ENCODE measurements at places on chromosomes 12 and 14. TPM values are rescaled to one million over a fixed set of nuclear protein-coding genes. Genes with fewer than 3 reads are reported as not detected.

DNA sequence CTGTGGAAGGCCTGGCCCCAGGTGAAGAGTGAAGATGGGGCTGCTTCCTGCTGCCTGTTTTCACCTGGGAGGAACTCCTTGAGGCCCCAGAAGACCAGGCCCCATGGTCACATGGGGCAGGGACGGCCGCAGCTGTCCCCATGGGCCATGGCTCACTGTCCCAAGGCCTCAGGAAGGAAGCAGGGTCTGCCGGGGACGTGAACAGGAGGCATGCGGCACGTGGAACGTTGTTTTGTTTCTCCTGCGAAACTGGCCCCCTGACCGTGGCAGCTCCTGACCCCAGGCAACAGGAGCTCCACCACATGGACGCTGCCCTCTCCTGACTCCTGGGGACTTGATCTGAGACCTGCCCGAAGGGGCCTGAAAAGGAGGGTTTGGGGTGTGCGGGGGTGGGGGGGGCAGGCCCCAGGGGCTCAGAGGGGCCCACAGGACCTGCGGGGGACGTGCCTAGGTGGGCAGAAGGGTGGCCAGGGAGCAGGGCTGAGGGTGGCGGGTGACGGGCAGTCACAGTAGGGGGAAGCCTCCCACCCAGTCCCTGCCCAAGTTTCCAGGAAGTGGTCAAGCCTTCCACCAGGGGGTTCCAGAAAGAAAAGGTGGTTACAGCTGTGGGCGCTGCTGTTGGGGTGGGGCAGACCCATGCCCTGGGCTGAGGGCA, 41.4 kb downstream of the LRCOL1 start:
- H3K36me3 ChIP-seq, result no peaks in the 10 kb centered on the region
- no peaks in the 10 kb centered on the region for H3K4me1 ChIP-seq
- no peak overlapping the region for H3K4me3 ChIP-seq
- H3K27ac ChIP-seq, result no peak overlapping the region
- no peak for DNase-seq

DNA sequence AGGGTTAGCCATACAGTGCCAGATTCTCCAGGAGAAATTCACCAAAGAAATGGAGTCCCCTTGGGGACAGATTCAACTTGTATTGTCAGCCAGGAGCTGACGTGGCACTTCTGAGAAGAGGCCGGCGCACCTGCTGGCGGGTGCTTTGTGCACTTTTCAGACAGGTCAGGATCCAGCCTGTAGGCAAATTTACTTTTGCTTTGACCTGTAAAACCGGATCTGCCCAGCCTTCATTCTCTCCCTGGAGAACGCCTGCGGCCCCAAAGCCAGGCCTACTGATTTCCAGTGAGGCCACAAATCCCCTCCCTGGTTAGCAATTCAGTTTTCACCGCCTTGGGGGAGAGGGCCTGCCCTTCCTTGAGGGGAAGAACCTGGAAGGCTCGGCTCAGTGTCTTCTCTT, 17.4 kb downstream of the P2RX4 start:
- no peaks in the 10 kb centered on the region for H3K27me3 ChIP-seq
- no peak overlapping the region for H3K4me3 ChIP-seq
- no peak for DNase-seq
- H3K4me1 ChIP-seq, result peaks cover 46% of the 10 kb centered on the region
- peaks cover 36% of the 10 kb centered on the region for H3K36me3 ChIP-seq

DNA sequence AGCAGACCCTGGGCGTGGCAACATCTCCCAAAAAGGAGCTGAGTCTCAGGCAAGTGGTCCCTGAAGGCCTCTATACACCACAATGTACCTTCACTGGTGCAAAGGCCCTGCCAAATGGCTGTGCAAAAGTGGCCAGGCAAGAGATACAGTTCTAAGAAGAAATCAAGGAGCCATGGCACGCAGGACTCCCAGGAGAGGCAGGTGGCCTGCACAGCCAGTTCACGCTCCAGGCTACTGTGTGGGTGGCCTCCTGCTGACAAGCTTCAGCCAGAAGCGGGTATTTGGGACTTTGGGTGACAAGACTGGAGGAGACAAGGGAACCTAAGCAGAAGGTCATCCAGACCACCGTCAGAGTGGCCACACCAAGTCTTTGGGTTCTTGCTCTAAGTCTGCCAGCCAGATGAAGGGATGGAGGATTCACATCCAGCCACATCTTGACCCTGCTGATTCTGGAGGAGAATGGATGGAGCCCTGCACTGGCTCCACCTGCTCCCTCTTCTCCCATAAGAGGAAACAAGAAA, 20.5 kb upstream of the ZFP36L1 start:
- peaks cover 30% of the 10 kb centered on the region for H3K4me1 ChIP-seq
- H3K27me3 ChIP-seq, result no peaks in the 10 kb centered on the region
- H3K36me3 ChIP-seq, result peaks cover 1% of the 10 kb centered on the region
- H3K27ac ChIP-seq, result peak overlapping the region; percentile 89
- no peak for DNase-seq

GRCh38 chr12:3319723-3320492, 171.1 kb upstream of the PRMT8 start:
- H3K27me3 ChIP-seq, result peaks cover 3% of the 10 kb centered on the region
- no peaks in the 10 kb centered on the region for H3K36me3 ChIP-seq
- no peak overlapping the region for H3K27ac ChIP-seq
- no peaks in the 10 kb centered on the region for H3K4me1 ChIP-seq
- no peak overlapping the region for H3K4me3 ChIP-seq
- DNase-seq, result no peak

- H3K27me3 ChIP-seq, result peaks cover 29% of the 10 kb centered on the region
- no peak overlapping the region for H3K4me3 ChIP-seq
- no peak overlapping the region for H3K27ac ChIP-seq
Measured at GRCh38 chr12:132595183-132595582, 15.2 kb downstream of the LRCOL1 start.

GRCh38 chr12:92019491-92020277, 126.0 kb downstream of the BTG1 start:
- H3K27me3 ChIP-seq, result no peaks in the 10 kb centered on the region
- H3K27ac ChIP-seq, result no peak overlapping the region
- H3K4me1 ChIP-seq, result peaks cover 6% of the 10 kb centered on the region
- no peak for DNase-seq

DNA sequence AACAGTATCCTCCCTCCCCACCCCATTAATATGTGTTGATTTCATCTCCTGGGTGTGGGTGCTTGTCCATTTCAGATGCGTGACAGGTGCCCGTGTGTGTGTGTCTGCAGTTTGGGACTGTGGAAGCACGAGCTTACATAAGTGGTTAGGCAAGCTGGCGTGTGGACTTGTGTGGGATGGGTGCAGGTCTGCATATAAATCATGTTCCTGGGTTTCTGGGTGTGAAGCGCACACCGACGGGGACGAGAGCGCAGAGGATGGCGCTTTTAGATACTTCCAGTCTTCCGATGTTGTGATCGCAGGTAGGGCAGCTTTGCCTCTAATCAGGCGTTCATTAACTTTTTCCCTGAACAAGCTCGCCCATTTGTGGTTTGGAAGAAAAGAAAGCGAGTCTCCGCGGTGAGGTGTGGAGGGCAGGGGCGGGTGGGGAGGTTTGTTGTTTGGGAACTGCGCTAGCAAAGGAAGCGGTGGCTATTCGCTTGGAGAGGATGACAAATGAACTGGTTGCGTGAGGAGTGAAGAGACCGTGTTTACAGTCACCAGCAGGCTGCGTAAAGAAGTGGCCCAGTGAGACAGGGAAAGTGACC, 865 bp downstream of the RGS6 start:
- no peak for DNase-seq
- no peaks in the 10 kb centered on the region for H3K36me3 ChIP-seq
- peaks cover 11% of the 10 kb centered on the region for H3K4me1 ChIP-seq
- peaks cover 62% of the 10 kb centered on the region for H3K27me3 ChIP-seq
- peak overlapping the region; percentile 65 for H3K4me3 ChIP-seq
- no peak overlapping the region for H3K27ac ChIP-seq

DNA sequence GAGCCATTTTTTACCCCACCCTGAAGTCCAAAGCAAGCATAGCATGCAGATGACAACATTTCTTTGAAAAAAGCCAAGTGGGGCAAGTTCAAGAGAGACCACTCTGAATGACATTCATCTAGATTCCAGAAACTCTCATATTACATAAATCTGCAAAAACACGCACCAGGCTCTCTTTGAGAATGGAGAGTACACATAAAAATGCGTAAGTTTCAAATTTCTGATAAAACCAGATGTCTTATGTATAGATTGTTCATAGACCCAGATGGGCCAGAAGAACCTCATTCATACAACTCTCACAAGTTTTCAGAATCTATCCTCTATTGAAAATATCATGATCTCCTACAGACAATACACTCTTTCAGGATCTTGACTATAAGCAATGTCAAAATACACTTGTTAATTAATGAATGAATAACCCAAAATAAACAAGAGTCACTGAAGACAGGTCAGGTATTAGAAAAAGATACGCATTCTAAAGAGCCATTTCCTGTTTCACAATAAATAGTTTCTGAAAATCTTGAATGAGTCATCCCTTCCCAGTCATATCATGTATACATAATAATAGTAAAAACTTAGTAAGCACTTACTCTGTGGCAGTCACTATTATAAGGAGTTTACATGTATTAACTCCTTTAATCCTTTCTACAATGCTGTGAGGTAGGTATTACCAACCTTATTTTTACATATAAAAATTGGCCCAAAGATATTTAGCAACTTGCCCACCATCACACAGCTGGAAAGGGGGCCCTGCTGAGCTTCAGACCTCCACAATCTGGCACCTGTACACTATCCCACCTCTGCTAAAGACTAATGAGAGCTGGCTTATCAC, 72.0 kb downstream of the PPP2R5E start:
- peak overlapping the region; percentile 58 for H3K27ac ChIP-seq
- peaks cover 34% of the 10 kb centered on the region for H3K4me1 ChIP-seq
- H3K36me3 ChIP-seq, result peaks cover 1% of the 10 kb centered on the region
- no peak for DNase-seq

- H3K36me3 ChIP-seq, result no peaks in the 10 kb centered on the region
- no peaks in the 10 kb centered on the region for H3K4me1 ChIP-seq
- no peak overlapping the region for H3K27ac ChIP-seq
- DNase-seq, result no peak
- H3K4me3 ChIP-seq, result no peak overlapping the region
- no peaks in the 10 kb centered on the region for H3K27me3 ChIP-seq
Measured at GRCh38 chr14:79412822-79413221, 798.5 kb downstream of the DIO2 start.

GRCh38 chr12:12870465-12870864, 20.9 kb upstream of the GPRC5A start:
- no peaks in the 10 kb centered on the region for H3K36me3 ChIP-seq
- H3K27ac ChIP-seq, result no peak overlapping the region
- H3K4me3 ChIP-seq, result no peak overlapping the region
- no peak for DNase-seq

GRCh38 chr12:119964123-119964522, 24.9 kb upstream of the BICDL1 start:
- no peaks in the 10 kb centered on the region for H3K4me1 ChIP-seq
- DNase-seq, result no peak
- H3K27me3 ChIP-seq, result peaks cover 5% of the 10 kb centered on the region
- H3K27ac ChIP-seq, result no peak overlapping the region
- H3K36me3 ChIP-seq, result no peaks in the 10 kb centered on the region

GRCh38 chr12:52394836-52395405, 9.5 kb upstream of the KRT84 start:
- peaks cover 18% of the 10 kb centered on the region for H3K27me3 ChIP-seq
- H3K36me3 ChIP-seq, result no peaks in the 10 kb centered on the region
- H3K27ac ChIP-seq, result no peak overlapping the region
- no peak overlapping the region for H3K4me3 ChIP-seq

- no peak for DNase-seq
- peaks cover 18% of the 10 kb centered on the region for H3K4me1 ChIP-seq
- peak overlapping the region; percentile 17 for H3K27ac ChIP-seq
Measured at GRCh38 chr12:12502815-12503151, 59.9 kb downstream of the DUSP16 start.

DNA sequence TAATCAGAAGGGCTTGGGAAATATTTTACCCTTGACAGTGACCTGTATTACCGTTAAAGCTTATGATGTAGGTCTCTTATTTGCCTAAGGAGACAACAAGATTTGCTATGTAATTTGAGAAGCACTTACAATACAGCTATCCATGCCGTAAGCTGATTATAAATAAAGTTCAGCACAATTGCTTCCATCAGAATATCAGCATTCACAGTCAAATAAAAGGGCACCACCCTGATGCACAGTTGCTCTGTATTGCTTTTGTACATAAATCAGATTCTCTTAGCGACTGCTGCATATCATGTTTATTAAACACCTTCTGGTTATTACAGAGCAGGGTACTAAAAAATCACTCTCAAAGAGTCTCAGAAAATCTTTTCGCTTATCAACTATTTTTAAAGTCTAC, 67.3 kb upstream of the VRK1 start:
- no peaks in the 10 kb centered on the region for H3K4me1 ChIP-seq
- DNase-seq, result no peak
- no peak overlapping the region for H3K27ac ChIP-seq
- H3K4me3 ChIP-seq, result no peak overlapping the region
- H3K27me3 ChIP-seq, result peaks cover 11% of the 10 kb centered on the region
- no peaks in the 10 kb centered on the region for H3K36me3 ChIP-seq

DNA sequence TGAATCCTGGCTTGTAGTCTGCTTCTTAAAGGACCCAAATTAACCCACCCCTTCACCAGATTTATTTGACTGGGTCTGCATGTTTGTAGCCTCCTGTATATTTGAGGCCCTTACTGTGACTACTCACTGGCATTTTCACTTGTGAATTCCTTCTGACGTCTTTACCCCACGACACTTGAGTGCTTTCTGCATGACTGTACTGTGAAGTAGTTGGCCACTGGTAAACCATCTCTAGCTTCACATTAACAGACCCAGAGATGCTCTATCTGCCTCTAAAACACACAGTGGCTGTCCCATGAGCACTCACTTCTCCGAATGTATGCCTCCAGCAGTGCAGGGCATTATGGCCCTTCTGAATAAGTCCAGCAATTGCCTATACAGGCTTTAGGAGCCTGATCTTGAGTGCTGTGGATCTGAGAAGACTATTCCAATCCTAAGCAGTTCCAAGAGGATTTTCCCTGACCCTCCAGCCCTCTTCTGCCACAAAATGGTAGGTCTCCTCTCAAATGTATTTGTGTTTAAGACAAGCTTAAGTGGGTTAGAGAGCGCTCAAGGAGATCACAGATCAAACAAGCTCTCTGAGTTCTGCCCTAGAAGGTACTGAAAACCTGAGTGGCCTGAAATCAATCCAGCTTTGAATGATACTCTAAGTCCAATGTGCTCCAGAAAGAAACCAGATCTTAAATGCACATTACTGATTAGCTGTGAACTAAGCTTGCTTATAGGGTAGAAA, 534.7 kb downstream of the RPS29 start:
- no peak overlapping the region for H3K4me3 ChIP-seq
- no peak overlapping the region for H3K27ac ChIP-seq
- H3K27me3 ChIP-seq, result no peaks in the 10 kb centered on the region
- H3K4me1 ChIP-seq, result no peaks in the 10 kb centered on the region
- no peaks in the 10 kb centered on the region for H3K36me3 ChIP-seq

GRCh38 chr12:47397664-47398281, 308.1 kb downstream of the RPAP3 start:
- peak; percentile 68 for DNase-seq
- peak overlapping the region; percentile 69 for H3K4me3 ChIP-seq
- peaks cover 49% of the 10 kb centered on the region for H3K4me1 ChIP-seq
- H3K27ac ChIP-seq, result peak overlapping the region; percentile 91

- H3K27ac ChIP-seq, result peak overlapping the region; percentile 15
- H3K4me3 ChIP-seq, result peak overlapping the region; percentile 62
Measured at GRCh38 chr12:124608450-124608870, 41.0 kb upstream of the NCOR2 start.

GRCh38 chr12:102903337-102904007, 13.6 kb downstream of the PAH start:
- no peak overlapping the region for H3K4me3 ChIP-seq
- H3K27me3 ChIP-seq, result peaks cover 8% of the 10 kb centered on the region
- DNase-seq, result no peak
- H3K27ac ChIP-seq, result no peak overlapping the region

PRH2 gene
- total RNA-seq, result not detected

CD163 gene
- total RNA-seq, result 4.4 TPM

DPY19L2 gene
- 7.6 TPM for total RNA-seq

FLVCR2 gene
- 0.74 TPM for total RNA-seq

SYNE3 gene
- 79.1 TPM for total RNA-seq

HEBP1 gene
- 13.9 TPM for total RNA-seq

RAPGEF3 gene
- 1.1 TPM for total RNA-seq

DBX2 gene
- not detected for total RNA-seq

FSCB gene
- not detected for total RNA-seq

PRPH gene
- not detected for total RNA-seq

All from activated naive CD8-positive, alpha-beta T cell treated with anti-CD3 and anti-CD28 coated beads, Interleukin-2, amount 10 ng/mL, durations not matched to agents 7 days and 5 days (primary cell).